NCI-H2171 (cell line): ENCODE measurements at places on chromosomes 1 and 21.

GRCh38 chr1:161884475-161884874 lies 118.4 kb downstream of the ATF6 start:
- no peak for DNase-seq

DNA sequence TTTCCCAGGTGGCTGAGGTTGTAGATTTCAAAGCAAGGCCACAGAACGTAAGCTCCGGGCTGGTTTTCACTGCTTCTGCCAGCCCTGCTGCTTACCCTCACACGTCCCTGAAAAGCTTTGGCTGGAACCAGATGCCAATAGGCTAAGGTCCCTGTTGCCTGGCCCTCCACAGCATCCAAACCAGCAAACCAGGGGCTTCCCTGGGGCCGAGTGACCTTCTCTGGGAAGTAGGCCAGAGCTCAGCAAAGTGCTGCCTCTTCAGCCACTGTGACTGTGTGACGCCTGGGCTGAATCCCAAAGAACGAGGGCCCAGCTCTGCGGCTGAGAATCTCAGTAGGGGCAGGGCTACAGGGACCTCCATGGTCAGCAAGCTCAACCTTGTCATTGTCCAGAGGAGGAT lies 28.9 kb upstream of the RBM15 start:
- no peak for DNase-seq

DNA sequence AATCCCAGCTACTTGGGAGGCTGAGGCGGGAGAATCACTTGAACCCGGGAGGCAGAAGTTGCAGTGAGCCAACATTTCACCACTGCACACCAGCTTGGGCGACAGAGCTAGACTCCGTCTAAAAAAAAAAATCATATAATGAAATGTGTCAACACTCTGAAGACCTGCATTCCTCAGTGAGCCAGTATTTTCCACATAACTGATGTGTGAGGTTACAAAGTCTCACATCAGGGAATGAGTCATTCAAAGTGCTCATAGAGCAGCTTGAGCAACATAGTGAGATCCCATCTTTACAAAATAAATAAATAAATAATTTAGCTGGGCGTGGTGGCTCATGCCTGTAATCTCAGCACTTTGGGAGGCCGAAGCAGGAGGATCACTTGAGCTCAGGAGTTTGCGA lies 65.5 kb downstream of the CASZ1 start:
- DNase-seq: no peak

GRCh38 chr1:199396456-199396855 lies 631.1 kb upstream of the NR5A2 start:
- DNase-seq: no peak

- DNase-seq: no peak
Observed at GRCh38 chr1:89971600-89971999, 23.3 kb upstream of the ZNF326 start.

GRCh38 chr1:33257207-33257771 lies 997 bp downstream of the ZNF362 start:
- DNase-seq: no peak

DNA sequence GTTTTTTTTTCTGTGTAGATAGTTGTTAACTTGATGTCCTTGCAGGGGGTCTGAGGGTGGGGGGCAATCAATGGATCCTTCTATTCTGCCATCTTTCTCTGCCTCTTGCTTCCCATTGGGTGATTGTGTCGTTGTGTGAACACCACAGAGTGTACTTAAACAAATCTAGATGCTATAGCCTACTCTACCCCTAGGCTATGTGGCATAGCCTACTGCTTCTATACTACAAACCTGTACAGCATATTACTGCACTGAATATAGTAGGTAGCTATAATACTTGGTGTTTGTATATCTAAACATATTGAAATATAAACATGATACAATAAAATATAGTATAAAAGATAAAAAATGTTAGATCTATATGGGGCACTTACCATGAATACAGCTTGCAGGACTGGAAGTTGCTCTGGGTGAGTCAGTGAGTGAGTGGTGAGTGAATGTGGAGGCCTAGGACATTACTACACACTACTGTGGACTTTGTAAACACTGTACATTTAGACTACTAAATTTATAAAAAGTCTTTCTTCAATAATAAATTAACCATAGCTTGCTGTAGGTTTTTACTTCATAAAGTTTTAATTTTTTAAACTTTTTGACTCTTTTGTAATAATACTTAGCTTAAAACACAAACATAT lies 105.4 kb downstream of the CENPF start:
- no peak for DNase-seq

DNA sequence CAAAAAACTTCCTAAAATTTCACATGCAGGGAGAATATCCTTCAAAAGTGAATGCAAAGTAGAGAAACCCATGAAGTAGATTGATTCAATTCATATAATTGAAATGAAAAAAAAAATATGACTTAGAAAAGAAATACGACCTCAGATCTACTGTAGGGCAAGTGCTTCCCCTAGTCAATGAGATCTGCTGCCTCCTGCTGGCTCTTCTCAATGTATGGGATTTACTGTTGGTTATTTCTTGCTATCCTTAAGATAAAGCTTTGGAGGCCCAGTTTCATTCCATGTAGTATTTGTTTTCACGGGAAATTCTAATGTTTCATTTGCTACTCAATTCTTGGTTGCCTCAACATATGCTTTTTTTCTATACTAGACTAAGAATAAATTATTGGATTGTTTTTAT lies 46.2 kb downstream of the ZNF648 start:
- no peak for DNase-seq

GRCh38 chr1:33516428-33516827 lies 44.0 kb downstream of the ZSCAN20 start:
- no peak for DNase-seq

- DNase-seq: no peak
Observed at GRCh38 chr1:43521756-43522155, 8.9 kb upstream of the PTPRF start.
